ENCODE measurements at places on chromosomes 1 and 21. TPM values are rescaled to one million over a fixed set of nuclear protein-coding genes. Genes with fewer than 3 reads are reported as not detected.

Gene PTPN22
- total RNA-seq, result 0.86 TPM

Gene C8B
- not detected for total RNA-seq

Gene COPA
- 295 TPM for total RNA-seq

- no peak for DNase-seq
Measured at GRCh38 chr1:212428496-212428895, 4.2 kb upstream of the NENF start.

DNA sequence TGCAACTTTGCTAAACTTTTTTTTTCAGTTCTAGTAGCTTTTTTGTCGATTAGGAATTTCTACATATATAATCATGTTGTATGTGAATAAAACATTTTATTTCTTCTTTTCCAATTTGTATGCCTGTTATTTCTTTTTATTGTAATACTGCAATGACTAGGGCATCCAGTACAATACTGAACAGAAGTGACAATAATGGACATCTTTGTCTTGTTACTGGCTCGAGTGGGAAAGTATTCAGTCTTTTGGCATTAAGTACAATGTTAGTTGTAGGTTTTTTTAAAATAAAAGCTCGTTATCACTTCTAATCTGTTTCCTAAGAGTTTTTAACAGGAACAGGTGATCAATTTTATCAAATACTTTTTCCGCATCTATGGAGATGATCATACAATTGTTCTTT is 9.8 kb downstream of the STPG1 start:
- DNase-seq, result no peak

DNA sequence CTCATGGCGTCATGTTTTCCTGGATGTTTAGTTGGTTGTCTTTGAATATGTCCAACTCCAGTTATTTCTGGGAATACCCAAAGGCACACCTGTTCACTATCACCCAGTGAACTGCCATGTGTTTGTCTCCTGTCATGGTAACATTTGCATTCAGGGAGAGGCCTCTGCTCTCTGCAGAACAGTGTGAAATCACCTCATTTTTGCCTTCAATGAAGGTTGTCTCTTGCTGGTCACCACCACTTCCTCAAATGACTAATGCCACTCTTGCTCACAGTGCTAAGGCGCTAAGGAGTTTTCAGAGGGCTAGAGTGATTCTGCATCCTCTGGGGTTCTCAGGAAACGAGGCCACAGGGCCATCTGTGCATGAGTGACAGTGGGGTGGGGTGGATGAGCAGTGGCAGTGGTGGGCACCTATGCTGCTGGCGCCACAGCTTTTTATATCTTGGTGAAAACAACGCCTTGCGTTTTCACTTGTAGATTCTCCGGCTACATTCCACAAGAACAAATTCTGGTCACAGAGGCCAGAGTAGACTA is 60.0 kb upstream of the ATP5PO start:
- no peak for DNase-seq

DNA sequence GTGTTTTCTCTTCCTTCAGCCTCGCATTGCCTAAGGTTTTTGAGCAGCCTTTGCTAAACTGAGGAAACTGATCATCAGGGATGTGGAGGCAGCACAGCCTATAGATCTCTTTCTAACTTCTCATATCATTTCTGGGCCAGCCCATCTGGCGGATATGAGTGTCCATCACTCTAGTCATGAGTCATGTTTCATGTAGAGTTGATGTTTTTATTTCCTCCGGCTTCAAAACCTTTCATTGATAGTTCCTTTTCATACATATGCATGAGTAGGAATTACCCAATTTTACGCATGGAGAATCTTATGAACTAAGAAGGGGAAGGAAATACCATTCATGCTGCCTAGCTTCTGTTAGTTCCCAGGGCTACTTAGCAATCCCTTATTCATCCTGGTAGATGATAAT is 66.3 kb downstream of the SPATA46 start:
- DNase-seq, result no peak

DNA sequence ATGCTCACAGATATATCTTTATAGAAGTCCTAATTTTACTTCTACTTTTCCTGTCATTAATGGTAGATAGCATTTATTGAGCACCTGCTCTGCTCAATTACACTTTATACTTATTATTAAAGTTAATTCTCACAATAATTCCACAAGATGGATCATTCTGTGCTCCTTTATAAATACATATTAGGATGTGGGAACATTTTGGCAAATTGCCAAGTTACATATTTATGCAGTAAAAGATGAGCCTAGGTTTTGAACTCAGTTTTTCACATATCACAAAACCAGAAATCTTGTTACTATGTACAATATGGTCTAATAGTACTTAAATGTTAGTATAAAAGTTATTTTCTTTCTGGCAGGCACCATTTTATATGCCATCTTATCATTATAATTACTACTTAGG is 895.0 kb upstream of the B3GALT2 start:
- DNase-seq, result no peak

All from fibroblast of villous mesenchyme (primary cell).